Caki2 (cell line): ENCODE measurements at places on chromosomes 13 and 19. TPM values are rescaled to one million over a fixed set of nuclear protein-coding genes. Genes with fewer than 3 reads are reported as not detected.

MAMSTR gene
- 0.34 TPM in 1 of 2 replicates, not detected in the other for total RNA-seq

IZUMO4 gene
- not detected in 2 replicates for total RNA-seq

ANKLE1 gene
- 0.51 TPM in 1 of 2 replicates, not detected in the other for total RNA-seq

CDX2 gene
- not detected in 2 replicates for total RNA-seq

ZNF324B gene
- 6.2 and 8.3 TPM in 2 replicates for total RNA-seq

UPF1 gene
- total RNA-seq, result 70.9 and 71.8 TPM in 2 replicates

MPV17L2 gene
- 10.3 and 22.3 TPM in 2 replicates for total RNA-seq
